Hepatocyte (in vitro differentiated cells): ENCODE measurements at places on chromosomes 1 and 21. TPM values are rescaled to one million over a fixed set of nuclear protein-coding genes. Genes with fewer than 3 reads are reported as not detected.
A peak's percentile ranks its signal among the peaks of the same experiment; 100 is the strongest.

DNA sequence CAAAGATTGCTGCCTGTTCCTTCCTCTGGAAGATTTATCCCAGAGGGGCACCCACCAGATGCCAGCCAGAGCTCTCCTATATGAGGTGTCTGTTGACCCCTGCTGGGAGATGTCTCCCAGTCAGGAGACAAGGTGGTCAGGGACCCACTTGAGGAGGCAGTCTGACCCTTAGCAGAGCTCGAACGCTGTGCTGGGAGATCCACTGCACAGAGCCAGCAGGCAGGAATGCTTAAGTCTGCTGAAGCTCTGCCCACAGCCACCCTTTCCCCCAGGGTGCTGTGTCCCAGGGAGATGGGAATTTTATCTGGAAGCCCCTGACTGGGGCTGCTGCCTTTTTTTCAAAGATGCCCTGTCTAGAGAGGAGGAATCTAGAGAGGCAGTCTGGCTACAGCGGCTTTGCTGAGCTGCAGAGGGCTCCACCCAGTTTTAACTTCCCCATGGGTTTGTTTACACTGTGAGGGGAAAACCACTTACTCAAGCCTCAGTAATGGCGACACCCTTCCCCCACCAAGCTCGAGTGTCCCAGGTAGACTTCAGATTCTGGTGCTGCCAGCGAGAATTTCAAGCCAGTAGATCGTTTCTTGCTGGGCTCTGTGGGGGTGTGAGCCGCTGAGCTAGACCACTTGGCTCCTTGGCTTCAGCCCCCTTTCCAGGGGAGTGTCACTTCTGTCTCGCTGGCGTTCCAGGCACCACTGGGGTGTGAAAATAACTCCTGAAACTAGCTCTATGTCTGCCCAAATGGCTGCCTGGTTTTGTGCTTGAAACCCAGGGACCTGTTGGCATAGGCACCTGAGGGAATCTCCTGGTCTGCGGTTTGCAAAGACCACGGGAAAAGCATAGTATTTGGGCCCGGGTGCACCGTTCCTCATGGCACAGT is 51.1 kb upstream of the PDC start:
- DNase-seq: peak; percentile 27

Gene CR1L
- not detected in 2 replicates for total RNA-seq

Gene NECTIN4
- 5.9 and 7.0 TPM in 2 replicates for total RNA-seq

Gene RUNX1
- 10.9 and 16.7 TPM in 2 replicates for total RNA-seq

DNA sequence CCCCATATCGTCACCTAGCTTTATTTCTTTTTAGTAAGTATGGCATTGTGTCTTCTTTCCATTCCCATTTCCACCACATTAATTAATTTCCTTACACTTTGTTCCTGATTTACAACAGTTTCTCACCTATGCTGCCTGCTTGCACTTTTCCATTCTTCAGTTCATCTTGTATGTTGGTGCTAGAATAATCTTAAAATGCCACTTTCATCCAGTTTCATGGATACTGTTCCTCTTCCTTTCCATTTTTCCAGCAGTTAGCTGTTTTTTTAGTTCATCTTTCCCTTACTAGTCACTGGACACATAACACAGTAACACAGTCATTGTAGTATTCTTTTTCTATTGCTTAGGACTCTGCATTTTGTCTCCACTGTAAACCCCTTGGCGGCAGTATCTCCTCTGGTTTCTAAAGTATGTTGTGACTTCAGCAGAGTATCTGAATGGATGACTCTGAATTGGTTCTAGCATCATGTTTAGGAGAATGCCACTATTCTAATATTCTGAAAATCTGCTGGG is 2.1 kb downstream of the CDC7 start:
- DNase-seq: peak; percentile 11

GRCh38 chr1:192598589-192598988 is 23.0 kb downstream of the RGS1 start:
- no peak for DNase-seq

DNA sequence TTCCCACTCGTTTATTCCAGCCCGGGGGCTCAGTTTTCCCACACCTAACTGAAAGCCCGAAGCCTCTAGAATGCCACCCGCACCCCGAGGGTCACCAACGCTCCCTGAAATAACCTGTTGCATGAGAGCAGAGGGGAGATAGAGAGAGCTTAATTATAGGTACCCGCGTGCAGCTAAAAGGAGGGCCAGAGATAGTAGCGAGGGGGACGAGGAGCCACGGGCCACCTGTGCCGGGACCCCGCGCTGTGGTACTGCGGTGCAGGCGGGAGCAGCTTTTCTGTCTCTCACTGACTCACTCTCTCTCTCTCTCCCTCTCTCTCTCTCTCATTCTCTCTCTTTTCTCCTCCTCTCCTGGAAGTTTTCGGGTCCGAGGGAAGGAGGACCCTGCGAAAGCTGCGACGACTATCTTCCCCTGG is 716 bp downstream of the OLIG2 start:
- DNase-seq: no peak

DNA sequence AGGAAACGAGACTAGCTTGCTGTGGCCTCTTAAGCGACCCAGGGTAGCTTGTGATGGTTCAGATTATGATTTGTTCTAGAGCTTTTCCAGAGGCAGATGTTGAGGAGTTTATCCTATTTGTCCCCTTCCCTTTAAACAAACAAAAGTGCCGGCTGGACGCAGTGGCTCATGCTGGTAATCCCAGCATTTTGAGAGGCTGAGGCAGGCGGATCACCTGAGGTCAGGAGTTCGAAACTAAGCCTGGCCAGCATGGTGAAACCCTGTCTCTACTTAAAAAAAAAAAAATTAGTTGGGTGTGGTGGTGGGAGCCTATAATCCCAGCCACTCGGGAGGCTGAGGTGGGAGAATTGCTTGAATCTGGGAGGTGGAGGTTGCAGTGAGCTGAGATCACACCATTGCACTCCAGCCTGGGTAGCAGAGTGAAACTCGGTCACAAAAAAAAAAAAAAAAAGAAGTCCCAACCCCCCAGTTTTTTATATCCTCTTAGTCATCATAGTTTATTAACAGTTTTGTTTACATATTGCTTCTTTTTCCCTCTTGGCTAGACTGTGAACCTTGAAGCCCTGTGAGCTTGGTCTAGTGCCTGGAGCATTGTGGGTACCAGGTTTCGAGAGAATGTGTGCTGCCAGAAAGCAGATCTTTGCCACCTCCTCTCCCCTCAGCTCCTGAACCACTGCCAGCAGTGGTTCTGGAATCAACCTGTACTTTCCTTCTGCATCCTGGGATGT is 29.8 kb downstream of the MAPKAPK2 start:
- peak; percentile 66 for DNase-seq

DNA sequence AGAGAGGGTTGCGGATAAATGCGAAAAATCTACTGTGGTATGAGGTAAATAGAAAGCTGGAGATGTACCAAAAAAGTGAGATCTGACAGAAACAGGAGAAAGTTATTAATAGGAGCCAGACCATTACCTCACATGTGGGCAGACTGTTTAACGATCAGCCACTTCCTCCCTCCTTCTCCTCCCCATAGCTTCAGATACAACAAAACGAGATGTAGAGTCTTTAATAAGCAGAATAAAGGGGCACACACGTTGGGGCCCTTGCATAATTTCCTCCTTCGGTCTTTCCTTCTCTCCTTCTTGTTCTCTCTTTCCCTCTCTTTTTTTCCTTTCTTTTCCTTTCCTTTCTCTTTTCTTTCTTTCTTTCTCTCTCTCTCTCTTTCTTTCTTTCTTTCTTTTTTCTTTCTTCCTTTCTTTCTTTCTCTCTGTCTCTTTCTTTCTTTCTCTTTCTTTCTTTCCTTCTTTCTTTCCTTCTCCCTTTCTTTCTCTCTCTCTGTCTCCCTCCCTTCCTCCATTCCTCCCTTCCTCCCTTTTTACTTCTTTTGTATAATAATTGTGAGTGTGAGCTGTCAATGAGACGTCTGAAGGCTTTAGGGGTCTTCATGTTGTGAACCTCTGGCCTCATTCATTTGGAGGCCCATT is 242.1 kb downstream of the GRIK1 start:
- no peak for DNase-seq

- no peak for DNase-seq
Measured at GRCh38 chr1:29576510-29576909, 340.2 kb downstream of the PTPRU start.

- DNase-seq: no peak
Measured at GRCh38 chr1:194033646-194034045, 847.2 kb upstream of the B3GALT2 start.

Gene CC2D1B
- 22.7 and 28.4 TPM in 2 replicates for total RNA-seq

GRCh38 chr21:24045775-24046215 is 1561.5 kb downstream of the MRPL39 start:
- DNase-seq: peak; percentile 9

- no peak for DNase-seq
Measured at GRCh38 chr1:232307296-232308017, 322.5 kb downstream of the SIPA1L2 start.

Gene SPRR2B
- not detected in 2 replicates for total RNA-seq

- DNase-seq: no peak
Measured at GRCh38 chr21:43027846-43028731, 47.5 kb downstream of the CBS start.

DNA sequence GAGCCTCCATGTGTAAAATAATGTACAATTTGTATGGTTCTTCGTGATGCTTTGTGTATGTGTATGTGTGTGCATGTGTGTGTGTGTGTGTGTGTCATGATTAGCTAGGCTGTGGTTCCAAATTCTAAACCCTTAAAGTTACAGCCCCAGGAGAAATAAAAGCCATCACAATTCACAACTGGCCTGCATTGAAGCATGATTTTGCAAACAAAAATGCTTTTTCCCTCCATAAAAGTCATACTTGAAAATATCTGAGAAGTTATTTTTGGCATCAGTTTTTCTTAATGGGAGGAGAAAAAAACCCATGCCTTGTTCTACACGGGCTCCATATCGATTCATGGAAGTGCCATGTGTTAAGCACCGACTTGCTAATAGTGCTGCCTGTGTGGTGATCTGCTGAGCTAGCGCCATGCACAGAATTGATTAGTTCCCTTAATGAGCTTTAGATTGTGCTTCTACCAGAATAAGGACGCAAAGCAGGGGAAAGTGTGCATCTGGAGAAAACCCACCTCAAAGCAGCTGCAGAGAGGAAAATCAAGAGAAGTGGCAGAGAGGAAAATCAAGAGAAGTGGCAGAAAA is 207.3 kb downstream of the DSCAM start:
- no peak for DNase-seq

DNA sequence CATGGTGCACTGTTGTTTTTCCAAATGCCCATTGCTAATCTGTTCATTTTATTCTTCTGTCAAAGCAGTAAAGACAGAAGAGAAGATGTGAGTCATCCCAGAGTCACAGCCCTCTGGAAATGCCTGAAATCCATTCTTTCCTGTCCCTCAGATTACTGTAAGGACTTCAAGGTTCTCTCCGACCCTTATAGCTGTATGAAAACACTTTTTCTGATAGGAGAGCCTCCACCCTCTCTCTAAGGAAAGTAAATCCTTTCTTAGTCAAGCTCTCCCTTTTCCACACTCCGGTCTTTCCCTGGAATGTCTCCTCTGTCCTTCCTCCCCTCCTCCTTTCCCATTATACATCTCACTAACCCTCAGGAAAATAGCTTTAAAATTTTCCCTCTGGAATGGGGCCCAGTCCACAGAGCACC is 3.5 kb upstream of the PRDX6 start:
- peak; percentile 36 for DNase-seq

DNA sequence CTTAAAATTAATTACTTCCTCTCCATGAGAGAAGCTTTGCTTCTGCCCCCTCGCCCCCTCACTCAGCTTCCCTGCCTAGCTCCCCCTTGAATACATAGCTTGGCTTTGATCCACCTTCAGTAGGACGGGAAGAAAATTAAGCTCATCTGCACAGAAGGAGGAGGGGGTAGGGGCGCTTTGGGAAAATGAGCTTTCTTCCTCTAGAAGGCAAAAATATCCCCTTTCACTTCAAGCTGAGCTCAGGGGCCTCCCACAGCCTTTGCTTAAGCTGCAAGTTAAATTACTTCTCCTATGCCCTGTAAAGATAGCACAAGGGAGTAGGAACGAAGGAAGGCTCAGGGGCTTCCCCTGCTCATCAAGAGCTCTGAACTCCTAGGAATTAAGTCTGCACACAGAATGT is 65.2 kb upstream of the GOLT1A start:
- DNase-seq: no peak
